ENCODE measurements at places on chromosomes 4 and X. TPM values are rescaled to one million over a fixed set of nuclear protein-coding genes. Genes with fewer than 3 reads are reported as not detected.

Gene TCEAL6
- total RNA-seq = not detected

Gene DUSP21
- not detected for total RNA-seq

Gene RAB41
- not detected for total RNA-seq

Gene FGFBP2
- total RNA-seq = not detected

Gene GPR173
- total RNA-seq = not detected

Gene BEND4
- total RNA-seq = not detected

Gene SLC30A9
- 104 TPM for total RNA-seq

Gene ETNPPL
- 6.0 TPM for total RNA-seq
